ENCODE measurements at places on chromosomes 11 and 22. TPM values are rescaled to one million over a fixed set of nuclear protein-coding genes. Genes with fewer than 3 reads are reported as not detected.

Gene KCNA4
- not detected for total RNA-seq

Gene PRMT3
- 19.0 TPM for total RNA-seq

Gene AIFM3
- total RNA-seq = 0.56 TPM

Gene SCGB1A1
- not detected for total RNA-seq

Gene BEST1
- not detected for total RNA-seq

Gene KRTAP5-3
- not detected for total RNA-seq

Gene PLET1
- not detected for total RNA-seq

Gene ZC3H12C
- total RNA-seq = 3.7 TPM

Gene CRACR2B
- total RNA-seq = not detected

Gene DRD4
- total RNA-seq = not detected

Gene PKNOX2
- total RNA-seq = 0.94 TPM

Gene DNAJB7
- not detected for total RNA-seq

GRCh38 chr22:19885841-19886592 is 31.3 kb upstream of the GNB1L start:
- DNase-seq = peak; percentile 40

DNA sequence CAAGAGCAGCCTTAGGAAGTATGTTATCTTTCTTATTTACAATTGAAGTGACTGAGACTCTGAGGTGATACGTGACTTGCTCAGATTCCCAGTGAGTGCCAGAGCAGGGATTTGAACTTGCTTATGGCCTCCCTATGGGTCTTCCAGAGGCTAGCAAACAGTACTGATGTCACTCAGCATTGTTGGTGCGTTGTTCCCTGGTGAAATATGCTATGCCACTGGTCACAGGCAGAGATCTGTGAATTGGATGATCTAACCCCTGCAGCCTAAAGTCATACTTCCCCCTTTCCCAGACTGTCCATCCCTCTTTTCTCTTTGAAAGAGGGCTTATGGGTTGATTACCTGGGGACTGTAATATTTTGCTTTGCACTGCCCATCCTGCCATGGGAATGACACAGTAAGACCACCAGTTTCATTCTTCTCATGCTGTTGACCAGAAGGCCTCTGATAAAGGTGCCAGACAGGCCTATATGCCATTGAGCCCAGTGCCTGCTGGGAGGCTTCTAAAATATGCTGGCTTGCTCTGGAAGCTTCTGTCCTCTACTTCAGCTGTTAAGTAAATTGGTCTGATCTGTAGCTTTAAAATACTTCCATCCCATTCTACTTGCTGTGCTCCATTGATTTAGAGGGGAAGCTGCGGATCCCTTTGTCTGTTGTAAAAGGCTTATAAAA is 152.2 kb upstream of the E2F8 start:
- DNase-seq = no peak

- no peak for DNase-seq
Observed at GRCh38 chr11:126345759-126346585, 9.5 kb upstream of the ST3GAL4 start.

DNA sequence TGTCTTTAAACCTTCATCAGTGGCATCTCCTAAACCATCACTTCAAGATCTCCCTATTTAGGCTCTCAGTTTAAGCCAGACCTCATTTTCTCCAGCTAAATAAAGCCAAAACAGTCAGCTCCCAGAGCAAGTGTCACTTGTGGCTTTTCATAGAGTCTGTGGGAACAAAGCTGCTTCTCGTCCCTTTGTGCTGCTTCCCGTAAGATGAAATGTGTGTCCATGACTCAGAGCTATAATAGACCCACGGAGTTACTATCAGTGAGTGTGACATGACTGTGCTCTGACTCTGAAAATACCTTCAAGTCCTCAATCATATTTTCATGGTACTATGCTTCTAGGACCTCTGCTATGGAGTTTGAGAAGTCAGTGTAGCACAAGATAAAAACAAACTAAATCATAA is 57.3 kb upstream of the SLN start:
- DNase-seq = no peak

GRCh38 chr11:11899401-11899800 is 57.6 kb downstream of the USP47 start:
- DNase-seq = no peak

DNA sequence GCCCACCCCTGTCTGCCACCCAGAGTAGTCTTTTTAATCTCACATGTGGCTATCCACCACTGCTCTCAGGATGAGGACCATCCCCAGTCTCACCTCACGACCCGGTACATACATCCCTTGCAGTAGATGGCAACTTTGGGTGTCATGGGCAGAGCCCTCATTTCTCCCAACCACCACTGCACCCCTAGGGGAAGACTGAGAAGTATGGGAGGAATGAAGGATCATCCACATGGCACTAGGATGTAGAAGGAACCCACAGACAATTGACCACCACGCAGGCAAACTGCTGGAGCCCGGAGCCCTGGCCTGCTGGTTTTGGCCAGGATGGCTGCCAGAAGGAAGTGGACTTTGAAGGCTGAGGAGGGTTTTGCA is 1.9 kb upstream of the SCARF2 start:
- DNase-seq = no peak

DNA sequence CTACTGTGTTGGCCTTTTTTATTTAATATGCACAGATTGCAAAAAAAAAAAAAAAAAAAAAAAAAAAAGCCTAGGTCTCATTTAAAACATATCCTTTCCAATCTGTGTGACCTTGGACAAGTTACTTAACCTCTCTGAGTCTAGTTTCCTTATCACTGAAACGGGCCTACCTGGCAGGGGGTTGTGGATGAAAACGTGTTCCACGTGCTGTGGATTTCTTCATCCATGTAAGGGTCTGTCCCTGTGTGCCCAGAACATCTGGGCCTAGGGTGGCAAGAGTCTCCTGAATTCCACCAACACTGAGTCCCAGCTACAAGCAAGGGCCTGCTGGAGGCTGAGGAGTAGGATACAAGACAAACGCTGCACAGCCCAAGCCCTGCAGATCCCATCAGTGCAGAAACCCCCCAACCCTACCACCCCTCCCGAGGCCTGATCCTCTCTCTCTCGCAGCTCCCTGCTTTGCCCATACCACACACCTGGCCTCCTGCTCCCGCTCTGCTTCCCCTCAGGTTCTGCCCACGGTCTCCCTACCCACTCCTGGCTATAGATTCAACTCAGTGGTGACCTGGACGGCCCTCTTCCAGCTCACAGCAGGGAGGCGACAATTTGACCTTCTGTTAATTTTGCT is 4.7 kb upstream of the GNAZ start:
- no peak for DNase-seq

DNA sequence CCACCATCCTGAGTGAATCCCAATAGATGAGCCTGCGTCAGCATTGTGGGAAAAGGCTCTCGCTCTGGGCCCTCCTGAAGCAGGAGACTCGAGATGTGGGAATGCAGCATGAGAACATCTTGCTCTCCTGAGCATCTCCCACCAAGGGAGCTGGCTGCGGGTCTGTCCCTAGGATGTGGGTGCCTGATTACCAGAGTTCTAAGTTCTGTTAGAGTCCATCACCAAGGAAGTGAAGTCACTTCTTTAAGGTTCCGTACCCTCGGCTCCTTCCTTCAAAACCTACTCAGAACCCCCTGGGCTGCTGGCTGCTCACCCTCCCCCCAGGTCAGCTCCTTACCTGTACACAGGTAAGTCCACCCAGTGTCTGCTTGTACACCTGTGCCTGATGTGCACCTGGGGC is 100.5 kb upstream of the IGLL5 start:
- no peak for DNase-seq

- DNase-seq = no peak
Observed at GRCh38 chr22:20646415-20646814, 127.5 kb upstream of the SERPIND1 start.

- DNase-seq = no peak
Observed at GRCh38 chr11:97224396-97224795, 834.6 kb downstream of the JRKL start.

DNA sequence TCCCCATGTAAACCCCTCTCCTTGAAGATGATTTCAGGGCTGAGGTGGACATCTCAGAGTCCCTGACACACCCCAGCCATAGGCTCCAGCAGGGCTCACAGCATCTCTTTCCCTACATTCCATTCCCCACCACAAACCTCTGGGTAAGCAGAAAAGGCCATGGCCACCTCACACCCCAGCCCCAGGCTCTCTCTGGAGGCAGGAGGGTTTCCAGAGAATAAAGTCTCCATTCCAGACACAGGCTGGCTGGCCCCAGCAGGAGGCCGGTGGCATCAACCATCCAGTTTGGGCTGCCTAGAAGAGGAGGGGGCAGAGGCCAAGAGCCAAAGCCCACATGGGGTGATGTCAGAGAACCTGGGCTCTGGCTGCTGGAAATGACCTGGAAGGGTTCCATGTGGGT is 61.4 kb downstream of the TP53I11 start:
- peak; percentile 75 for DNase-seq

- no peak for DNase-seq
Observed at GRCh38 chr22:47046411-47047065, 284.1 kb downstream of the TBC1D22A start.

DNA sequence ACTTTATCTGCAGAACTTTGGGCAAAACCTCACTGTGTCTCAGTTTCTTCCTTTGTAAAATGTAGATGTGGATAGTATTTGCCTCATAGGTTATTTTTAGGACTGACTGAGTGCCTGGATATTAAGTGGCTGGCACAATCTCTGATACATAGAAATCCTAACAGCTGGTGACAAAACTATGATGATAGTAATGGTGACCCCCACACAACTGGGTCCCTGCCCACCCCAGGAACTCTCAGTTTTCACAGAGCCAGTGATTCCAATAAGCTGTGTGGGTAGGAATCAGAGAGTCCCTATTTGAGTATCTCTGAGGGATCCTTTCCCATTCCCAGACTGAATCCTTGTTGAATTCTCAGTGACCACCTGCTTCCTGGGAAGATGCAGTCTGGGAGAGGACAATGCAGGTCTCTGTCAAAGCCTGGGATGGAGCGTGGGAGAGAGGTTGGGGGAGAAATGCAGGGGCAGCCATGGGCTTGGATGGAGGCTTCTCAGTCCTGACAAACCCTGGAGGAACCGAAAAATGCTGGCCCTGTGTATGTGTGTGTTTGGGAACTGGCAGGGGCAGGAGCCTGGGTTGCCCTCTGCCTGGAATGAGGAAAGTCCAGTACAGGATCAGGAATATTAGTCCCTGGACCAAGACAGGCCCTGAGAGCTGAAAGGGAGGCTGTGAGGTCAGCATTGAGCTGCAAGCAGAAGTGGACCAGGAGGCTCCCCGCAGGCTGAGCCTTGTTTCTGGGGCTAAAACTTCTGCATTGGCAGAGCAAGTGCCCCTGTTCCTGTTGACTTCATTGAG is 6.1 kb upstream of the P2RY6 start:
- no peak for DNase-seq

- no peak for DNase-seq
Observed at GRCh38 chr11:31477528-31478222, 31.7 kb downstream of the IMMP1L start.

GRCh38 chr11:25377466-25377865 is 880.6 kb downstream of the LUZP2 start:
- DNase-seq = no peak

- no peak for DNase-seq
Observed at GRCh38 chr11:27011560-27012233, 17.8 kb downstream of the FIBIN start.
